C1 segment of cervical spinal cord (tissue), 14 donors: ENCODE measurements at places on chromosomes 2 and 18.

- DNase-seq: no peak
Observed at GRCh38 chr18:54783139-54783538, 45.1 kb upstream of the RAB27B start.

DNA sequence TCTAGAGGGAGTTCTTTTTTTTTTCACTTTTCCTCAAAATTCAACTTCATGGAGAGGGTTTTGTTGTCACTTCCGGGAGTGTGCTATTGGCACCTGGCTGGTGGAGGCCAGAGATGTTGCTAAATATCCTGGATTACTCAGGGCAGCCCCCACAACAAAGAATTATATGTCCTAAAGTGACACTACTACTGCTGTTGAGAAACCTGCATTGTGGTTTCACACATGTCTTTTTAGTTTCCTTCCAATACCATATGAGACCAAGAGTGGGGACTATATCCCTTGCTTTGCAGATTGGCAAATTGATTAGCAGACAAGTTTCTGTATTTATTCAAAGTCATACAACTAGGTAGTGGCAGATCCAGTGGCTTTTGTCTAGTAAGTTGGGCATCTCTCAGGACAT lies 826.8 kb downstream of the TRIB2 start:
- DNase-seq: no peak

GRCh38 chr2:20583425-20583881 lies 67.4 kb downstream of the HS1BP3 start:
- no peak for DNase-seq

GRCh38 chr2:61512768-61513398 lies 25.3 kb downstream of the XPO1 start:
- DNase-seq: no peak

- DNase-seq: no peak
Observed at GRCh38 chr2:154130821-154131220, 259.1 kb downstream of the GALNT13 start.

GRCh38 chr2:196821195-196821594 lies 12.0 kb upstream of the C2orf66 start:
- no peak for DNase-seq

DNA sequence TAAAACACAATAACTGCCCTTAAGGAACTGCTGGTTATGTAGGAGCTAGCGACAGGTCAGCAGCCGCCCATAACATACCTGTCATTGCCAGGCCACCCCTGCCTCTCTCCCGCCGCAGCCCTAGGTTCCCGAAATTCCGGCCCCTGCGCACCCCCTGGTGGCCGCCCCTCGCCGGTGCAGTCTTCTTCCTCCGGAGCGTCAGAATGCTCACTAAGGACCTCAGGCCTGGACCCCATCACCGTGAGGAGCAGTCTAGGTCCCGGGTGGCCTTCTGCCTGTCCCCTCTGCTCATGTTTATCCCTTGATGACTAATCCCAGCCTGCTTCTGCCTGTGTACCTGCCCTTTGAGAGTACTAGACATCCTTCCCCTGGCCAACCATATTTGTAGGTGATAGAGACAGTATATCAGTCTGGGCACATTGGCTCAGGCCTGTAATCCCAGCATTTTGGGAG lies 115.7 kb upstream of the SLC1A4 start:
- DNase-seq: peak; percentile 52
